KBM-7 (cell line): ENCODE measurements at places on chromosomes 16 and 17.

- DNase-seq: peak; percentile 13
These were observed 3.4 kb upstream of the TM4SF5 start for GRCh38 chr17:4768298-4768697.

- DNase-seq: no peak
These were observed 78.2 kb downstream of the AMFR start for GRCh38 chr16:56347166-56347565.

- DNase-seq: no peak
These were observed 28.4 kb downstream of the LRRC75A start for GRCh38 chr17:16463358-16464302.

- DNase-seq: no peak
These were observed 30.3 kb downstream of the CPSF4L start for GRCh38 chr17:73231395-73231794.

DNA sequence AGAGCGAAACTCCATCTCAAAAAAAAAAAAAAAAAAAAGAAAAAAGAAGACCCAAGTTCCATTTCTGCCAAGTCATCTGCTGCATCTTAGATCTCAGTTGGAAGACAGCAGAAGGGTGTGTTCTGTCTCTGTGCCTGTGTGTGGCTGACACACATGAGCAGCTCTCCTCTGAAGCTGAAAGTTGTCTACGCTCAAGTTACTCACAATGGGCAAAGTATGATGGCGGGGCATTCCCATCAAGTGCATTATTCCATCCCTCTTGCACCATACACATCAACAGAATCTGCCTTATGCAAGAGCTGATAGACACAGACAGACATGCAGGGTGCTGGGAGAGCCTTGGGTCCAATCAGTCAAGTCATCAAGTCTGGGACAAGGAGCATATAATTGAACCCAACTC lies 402.2 kb downstream of the XYLT1 start:
- no peak for DNase-seq

- DNase-seq: no peak
These were observed at the start of gene PRCD for GRCh38 chr17:76539631-76540271. Gene PRCD, plus strand, starts transcription at chr17:76540044. Its CDS starts 98 bp downstream, at chr17:76540142.

- DNase-seq: no peak
These were observed 4.3 kb downstream of the ABI3 start for GRCh38 chr17:49214676-49215360.

- DNase-seq: no peak
These were observed 99.5 kb downstream of the SYCE1L start for GRCh38 chr16:77298418-77299360.

DNA sequence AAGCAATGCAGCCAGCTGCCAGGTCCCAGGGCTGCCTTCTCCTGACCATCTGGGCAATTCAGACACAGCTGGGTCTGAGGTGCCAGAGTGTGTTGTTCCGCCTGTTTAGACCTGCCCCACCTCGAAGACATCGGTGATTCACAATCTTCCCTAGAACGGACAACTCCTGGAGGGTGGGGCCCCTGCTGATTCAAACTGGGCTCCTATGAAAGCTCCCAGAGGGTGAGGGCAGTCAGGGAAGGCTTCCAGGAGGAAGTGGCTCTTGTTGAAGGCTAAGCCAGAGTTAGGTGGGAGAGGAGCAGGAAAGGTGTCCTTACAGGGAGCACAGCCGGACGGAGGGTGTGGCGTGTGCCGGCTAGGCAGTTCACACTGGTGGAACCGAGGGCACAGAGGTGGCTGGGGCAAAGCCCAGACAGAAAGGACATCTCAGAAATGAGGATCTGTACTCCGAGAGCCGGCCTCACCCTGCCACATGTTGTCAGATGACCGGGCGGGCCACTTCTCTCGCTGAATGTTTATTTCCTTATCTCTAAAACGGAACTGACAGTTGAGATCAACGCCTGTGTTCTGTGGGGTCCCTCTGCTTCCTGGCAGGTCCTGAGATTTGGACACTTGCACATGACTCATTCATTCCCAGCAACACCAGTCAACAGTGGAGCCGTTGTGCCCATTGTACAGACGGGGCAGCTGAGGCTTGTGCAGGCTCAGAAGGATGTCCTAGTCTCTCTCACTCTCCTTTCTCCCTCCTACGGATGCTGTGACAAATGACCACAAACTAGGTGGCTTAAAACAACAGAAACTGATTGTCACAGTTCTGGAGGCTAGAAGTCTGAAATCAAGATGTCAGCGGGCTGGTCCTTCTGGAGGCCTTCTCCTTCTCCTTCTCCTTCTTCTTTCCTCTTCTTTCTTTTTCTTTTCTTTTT lies 26.9 kb upstream of the LITAF start:
- peak; percentile 87 for DNase-seq

- DNase-seq: no peak
These were observed 168.3 kb downstream of the SLC39A11 start for GRCh38 chr17:72924196-72924595.

GRCh38 chr16:25177831-25178688 lies 38.7 kb upstream of the AQP8 start:
- no peak for DNase-seq

DNA sequence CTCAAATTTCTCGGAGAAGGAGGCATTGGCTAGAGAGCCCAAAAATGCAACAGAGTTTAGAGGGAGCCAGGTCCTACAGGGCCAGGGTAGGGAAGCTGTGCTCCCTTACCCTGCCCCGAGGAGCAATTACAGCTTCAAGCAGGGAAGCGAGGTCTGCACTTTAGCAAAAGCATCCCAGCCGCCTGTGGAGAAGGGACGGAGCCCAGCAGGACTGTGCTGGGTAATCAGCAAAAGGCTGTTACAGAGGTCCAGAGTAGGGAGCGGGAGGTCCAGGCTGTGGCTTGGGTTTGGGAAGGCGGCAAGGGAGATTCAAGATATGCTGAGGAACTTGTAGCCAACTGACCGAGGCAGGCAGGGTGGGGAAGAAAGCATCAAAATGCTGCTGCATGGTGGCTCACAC lies 162.6 kb downstream of the TMEM132E start:
- DNase-seq: no peak

DNA sequence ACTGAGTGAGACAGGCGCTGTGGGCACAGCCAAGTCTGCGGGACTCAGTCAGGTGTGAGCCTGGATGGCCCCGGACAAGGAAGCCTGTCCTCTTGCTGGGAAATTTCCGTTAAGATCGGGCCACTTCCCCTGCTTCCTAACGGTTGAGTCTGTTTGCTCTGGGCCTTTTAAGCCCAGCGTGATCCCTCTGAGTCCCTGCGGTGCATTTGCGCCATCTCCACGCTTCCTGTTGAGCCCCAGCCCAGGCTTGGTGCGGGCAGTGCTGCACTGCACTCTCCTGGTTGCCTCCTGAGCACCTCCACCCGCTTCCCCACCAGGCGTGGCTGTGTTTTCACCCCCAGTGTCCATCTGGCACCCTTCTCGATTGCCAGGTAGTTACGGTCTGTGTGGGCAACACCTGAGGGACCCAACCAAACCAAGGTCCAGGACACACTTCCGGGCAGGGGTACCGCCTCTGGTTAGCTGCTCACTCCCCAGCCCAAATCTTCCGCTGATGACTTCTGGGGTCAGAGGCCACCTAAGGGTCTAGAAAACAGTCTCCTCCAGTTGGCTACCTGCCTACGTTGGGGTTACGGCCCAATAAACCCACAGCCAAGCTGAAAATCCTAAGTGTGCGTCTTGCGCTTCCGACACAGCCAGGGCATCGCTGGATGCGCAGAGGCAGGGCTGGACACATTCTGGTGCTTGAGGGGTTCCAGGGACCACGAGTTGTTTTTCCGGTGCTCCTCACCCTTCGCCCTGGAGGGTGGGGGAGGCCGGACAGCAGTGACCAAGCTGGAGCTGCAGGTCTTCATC lies 1.4 kb upstream of the SLC25A10 start:
- DNase-seq: peak; percentile 69

GRCh38 chr17:75864448-75864871 lies 9.3 kb upstream of the WBP2 start:
- DNase-seq: peak; percentile 90

DNA sequence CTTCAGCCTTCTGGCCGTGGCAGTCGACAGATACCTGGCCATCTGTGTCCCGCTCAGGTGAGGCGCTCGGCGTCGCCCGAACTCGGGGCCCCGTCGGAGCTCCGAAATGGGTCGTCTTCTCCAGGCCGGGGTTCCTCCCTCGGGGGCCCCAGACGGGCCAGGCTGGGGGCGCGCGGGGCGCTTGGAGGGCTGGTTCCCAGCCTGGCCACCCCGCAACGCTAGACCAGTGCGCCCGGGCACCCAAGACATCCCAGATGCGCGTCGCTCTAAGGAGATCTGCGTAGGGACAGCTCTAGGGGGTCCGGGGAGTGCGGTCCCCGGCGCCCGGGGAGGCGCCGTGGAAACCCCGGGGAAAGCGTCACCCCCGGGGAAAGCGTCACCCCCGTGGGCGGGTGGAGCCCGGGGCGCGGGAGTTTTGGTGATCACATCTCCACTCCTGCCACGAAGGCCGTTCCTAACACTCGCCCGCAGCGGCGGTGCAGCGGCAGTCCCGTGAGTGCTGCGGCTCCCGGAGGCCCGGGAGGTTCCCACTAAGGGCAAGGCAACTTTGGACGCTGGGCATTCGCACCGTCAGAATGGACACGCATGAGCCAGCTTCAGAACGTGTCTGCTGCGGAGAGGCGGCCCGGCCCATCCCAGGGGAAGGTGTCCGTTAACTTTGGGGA lies 729 bp downstream of the ADORA2B start:
- no peak for DNase-seq

GRCh38 chr16:75080205-75081029 lies 36.2 kb downstream of the LDHD start:
- DNase-seq: no peak

DNA sequence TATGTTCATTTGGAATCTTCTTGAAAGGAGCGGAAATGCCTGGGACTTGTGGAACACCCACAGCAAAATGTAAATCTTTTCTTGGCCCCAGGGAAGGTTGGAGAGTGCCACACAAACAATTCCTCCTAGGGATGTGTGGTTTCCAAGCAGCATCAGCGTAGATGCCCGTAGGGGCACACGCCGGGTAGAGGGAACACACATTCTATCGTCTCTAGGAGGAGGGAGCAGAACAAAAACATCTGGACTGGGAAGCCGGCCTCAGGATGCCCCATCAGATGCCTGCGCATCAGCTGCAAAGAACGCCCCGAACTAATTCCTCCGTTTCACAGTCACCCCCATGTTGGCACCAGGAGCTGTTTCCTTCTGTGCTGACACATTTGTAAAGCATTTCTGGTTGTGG lies 357.9 kb upstream of the ZFHX3 start:
- no peak for DNase-seq

DNA sequence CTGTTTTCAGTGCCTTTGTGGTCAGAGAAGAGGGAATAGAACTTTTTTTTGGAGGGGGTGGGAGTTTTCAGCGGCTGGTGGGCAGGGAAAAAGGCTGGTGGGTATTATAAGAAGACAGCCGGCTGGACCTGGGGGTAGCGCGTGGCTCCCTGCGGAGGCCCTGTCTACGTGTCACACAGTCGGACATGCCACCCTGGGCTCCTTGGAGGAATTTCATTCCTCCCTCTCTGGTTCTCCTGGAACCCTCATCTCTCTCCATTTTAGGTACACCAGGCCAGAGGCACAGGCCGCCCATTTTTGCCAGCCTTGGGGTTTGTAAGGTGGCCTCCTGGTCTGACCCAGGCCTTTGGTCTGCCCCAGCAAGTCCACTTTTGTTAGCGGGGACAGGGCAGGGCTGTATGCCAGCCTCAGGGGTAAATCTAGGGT lies 908 bp downstream of the FKBP10 start:
- DNase-seq: no peak

GRCh38 chr17:57319806-57320205 lies 63.5 kb downstream of the MSI2 start:
- no peak for DNase-seq

DNA sequence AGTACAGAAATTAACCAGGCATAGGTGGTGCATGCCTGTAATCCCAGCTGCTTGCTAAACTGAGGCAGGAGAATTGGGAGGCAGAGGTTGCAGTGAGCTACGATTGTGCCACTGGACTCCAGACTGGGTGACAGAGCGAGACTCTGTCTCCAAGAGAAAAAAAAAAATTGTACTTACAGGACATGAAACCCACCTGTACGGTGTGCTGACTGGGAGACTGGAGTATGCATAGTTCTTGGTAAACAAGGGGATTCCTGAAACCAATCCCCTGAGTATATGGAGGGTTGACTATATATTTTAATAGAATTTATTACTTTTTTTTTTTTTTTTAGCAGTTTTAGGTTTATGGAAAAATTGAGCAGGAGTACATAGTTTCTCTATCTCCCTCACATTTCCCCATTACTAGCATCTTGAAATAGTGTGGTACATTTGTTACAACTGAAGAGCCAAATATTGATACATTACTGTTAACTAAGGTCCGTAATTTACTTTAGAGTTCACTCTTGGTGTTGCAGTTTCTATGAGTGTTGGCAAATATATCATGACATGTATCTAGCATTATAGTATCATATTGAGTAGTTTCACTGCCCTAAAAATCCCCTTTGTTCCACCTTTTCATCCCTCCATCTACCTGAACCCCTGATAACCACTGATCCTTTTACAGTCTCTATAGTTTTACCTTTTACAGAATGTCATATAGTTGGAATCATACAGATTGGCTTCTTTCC lies 19.3 kb downstream of the TENT4B start:
- DNase-seq: no peak

DNA sequence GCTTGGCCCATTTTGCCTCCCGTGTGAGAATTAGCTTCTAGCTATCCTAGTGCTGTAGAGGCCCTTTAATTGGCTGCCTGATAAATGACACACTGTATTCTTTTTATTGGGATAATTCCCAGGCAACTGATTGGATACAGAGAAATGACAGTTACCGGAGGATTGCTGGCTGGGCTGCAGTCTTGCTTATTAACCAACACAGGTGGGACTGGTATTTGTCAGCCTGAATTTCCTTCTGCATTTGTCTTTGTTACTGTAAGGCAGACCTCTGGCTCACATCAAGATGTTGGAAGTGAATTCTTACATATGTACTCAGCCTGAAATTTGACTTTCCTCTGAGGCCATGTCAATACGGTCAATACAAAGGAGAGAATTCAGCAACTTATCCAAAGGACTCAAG lies 650.8 kb upstream of the SOX9 start:
- DNase-seq: no peak

- DNase-seq: no peak
These were observed 21.7 kb downstream of the IL4R start for GRCh38 chr16:27335349-27336053.

- no peak for DNase-seq
These were observed 5.1 kb downstream of the PLCD3 start for GRCh38 chr17:45127207-45127547.

- DNase-seq: no peak
These were observed 368.4 kb downstream of the SOX9 start for GRCh38 chr17:72489272-72489641.

- no peak for DNase-seq
These were observed 4.3 kb upstream of the KRTAP3-1 start for GRCh38 chr17:41013181-41013580.

GRCh38 chr17:72520665-72521303 lies 400.0 kb downstream of the SOX9 start:
- DNase-seq: no peak

- DNase-seq: no peak
These were observed 667 bp downstream of the FSCN2 start for GRCh38 chr17:81528651-81529436.

DNA sequence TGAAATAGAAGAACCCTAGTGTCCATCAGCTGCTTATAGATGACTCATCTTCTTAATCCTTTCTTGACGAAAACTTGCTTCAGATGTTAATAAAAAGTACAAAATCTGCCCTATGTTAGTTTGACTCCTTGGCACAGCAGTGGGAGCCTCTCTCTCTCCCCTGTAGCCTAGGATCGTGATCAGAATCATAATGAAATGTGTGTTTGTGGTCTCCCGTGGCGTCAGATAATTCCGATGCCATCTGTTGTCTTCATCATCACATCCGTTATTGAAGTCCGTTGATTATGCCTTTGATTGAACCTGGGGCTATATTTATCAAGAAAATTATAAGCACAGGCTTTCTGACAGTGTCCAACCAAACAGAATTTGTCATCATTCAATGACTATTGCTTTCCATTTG lies 102.5 kb downstream of the BMERB1 start:
- no peak for DNase-seq

GRCh38 chr16:353404-354290 lies 1.1 kb upstream of the AXIN1 start:
- DNase-seq: no peak
